Right kidney (tissue), 9 donors: ENCODE measurements at places on chromosomes 7 and 10.
A peak's percentile ranks its signal among the peaks of the same experiment; 100 is the strongest.

- no peak for DNase-seq
Measured at GRCh38 chr7:69374044-69374425, 224.2 kb upstream of the AUTS2 start.

DNA sequence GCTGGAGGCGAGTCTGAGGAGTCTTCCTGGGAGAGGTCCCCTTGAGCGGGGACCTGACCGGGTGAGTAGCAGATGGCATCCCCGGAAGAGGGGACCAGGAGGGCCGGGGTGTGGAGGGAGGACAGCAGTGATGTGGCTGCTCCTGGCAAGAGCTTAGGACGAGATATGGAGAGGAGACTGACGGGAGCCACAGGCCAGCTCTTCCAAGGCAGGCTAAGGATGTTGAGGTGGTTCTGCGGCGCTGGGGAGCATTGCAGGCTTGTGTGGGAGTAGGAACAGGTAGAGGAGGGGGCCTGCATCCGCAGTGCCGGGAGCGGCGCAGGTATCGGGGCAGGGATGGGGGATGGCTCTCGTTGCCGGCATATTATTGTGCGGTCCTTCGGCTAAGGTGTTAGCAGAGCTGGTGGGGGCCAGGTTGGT lies 76.7 kb upstream of the ANLN start:
- no peak for DNase-seq

DNA sequence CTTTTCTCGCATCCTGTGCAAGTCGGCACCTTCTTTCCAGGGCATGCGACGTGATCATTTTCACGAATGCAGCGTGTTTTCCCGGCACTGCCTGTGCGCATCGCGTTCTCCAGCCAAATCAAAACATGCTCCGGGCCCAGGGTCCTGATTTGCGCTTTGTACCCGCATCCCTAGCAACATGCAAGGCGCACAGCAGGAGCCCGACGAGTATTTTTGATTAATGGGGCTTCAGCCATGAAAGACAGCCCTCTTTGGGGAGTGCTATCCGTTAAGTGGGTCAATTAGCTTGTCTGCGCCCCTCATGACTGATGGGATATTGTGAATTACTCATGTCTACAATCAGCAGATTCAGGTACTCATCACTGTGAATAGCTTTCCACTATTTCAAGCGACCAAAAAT lies 243.3 kb upstream of the RNF32 start:
- DNase-seq = no peak

DNA sequence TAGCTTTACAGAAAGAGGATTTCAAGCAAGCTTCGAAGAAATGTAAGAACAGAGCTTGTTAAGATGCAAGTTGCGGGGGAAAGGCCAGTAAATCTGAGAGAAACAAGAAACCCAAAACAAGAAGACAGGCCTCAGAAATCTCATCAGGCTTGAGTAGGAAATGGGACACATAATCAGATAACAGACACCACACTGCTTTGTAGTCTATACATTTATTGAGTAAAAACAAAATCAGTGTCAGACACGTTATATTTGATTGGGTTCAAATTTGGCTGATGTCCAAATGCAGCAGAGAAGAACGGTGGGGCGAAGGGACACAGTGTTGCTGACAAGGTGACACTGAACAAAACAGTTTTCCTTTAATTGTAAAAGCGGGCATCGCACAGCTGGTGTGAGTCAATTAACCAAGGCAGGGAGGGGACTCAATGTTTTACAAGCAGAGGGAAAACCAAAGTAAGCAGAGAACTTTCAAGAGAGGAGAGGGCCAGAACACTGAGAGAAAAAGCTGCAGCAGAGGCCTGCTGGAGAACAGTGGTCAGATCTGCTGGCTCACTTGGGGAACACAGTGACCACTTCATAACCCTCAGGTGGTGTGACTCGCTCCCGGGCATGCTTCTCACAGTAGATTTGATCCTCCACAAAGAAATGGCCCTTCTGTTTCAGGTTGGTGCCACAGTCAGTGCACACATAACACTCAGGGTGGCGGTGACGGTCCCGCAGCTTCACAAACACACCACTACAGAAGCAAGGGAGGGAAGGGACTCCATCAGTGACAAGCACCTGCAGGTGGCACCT lies 43.5 kb downstream of the ACSM6 start:
- no peak for DNase-seq

- no peak for DNase-seq
Measured at GRCh38 chr10:80211786-80212185, 6.4 kb upstream of the ANXA11 start.

GRCh38 chr7:38518541-38518940 lies 112.6 kb downstream of the AMPH start:
- DNase-seq = no peak

DNA sequence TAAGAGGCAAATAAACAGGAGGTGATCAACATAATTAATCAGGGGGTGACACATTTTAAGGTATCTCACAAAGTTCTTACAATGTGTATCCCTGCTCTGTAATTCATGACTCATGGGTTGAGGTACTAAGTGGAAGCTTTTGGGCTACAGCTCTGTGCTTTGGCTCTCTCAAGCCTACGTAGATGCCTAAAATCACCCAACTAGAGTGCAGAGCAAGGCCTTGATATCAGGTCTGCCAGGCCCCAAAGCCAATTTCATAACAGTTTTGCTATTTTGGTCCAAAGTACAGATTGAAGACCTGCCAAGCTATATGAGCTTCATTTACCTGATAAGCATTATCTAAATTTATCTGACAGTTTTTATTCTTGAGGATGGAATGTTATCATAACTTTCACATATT lies 175.3 kb upstream of the BET1 start:
- DNase-seq = no peak

- no peak for DNase-seq
Measured at GRCh38 chr10:35130663-35131062, 4.0 kb downstream of the CREM start.

GRCh38 chr10:101132636-101133473 lies 1.8 kb downstream of the TLX1 start:
- no peak for DNase-seq

DNA sequence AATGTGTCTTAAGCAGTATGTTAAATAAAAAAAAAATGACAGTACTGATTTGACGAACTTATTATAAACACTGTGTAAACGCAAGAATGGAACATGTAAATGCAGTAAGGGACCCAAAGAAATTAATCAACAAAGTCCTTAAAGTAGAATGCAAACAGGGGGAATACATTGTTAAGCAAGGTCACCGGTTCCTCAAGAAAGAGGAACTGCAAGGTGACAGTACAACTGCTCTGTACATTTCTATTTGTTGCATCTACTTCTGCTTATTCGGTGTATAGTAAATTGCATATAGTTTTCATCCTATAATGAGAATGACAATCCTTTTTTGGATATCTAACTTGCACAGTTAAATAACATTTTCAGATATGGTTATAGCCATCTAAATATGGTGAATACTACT lies 387.0 kb upstream of the SEMA3D start:
- no peak for DNase-seq

DNA sequence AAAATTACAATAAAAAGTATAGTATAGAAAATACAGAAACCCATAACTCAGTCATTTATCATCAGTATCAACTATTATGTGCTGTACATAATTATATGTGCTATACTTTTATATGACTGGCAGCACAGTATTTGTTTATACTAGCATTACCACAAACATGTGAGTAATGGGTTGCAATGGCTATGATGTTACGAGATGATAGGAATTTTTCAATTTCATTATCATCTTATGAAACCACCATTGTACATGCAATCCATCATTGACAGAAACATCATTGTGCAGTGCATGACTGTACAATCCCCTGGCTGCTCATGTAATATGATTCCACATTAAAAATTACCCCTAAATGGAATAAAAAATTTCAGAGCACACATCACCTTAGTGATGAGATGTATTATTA lies 55.7 kb upstream of the TMEM229A start:
- DNase-seq = no peak

- DNase-seq = no peak
Measured at GRCh38 chr7:106294334-106294733, 9.6 kb upstream of the NAMPT start.

DNA sequence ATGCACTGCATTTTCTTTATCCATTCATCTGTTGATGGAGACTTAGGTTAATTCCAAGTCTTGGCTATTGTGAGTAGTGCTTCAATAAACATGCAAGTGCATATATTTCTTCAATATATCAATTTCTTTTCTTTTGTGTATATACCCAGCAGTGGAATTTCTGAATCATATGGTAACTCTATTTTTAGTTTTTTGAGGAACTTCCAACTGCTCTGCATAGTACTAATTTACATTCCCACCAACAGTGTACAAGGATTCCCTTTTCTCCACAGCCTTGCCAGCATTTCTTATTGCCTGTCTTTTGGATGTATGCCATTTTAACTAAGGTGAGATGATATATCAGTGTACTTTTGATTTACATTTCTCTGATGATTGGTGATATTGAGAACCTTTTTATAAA lies 145.2 kb downstream of the LYZL1 start:
- DNase-seq = no peak

DNA sequence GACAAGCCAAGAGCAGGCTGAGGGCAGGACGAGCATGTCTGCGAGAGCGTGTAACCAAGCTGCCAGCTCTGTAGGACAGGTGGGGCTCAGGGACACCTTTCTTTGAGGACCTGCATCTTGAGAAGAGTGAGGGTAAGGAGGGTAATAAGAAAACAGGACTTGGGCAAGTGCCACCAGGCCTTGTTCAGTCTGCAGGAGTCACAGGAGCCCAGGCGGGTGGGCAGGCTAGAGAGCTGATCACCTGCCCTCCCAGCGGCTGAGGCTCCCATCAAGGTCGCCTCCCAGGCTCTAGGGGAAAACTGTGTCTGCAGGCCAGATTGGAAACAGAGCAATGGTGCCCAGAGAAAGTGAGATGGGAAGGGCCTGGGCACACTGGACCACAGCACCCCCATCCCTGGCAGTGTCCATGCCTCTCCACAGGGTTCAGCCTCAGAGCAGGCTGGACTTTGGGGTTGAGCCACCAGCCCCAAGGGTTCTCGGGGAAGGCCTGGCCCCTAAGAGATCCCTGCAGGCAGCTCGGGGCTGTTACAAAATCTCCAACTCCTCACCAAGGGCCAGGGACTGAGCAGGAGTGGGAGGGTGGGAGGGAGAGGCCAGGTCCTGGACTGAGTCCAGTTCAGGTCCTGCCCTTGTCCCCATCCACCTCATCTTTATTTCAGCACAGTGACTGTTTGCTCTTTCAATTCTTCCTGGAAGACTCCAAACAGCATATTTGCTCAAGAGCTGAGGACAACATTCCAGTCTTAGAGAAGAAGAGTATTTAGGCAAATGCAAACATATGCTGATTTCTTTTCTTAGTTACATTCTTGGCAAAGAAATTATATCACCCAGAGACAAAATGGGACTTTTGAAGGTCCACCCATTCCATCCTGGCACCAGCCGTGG lies 161.9 kb downstream of the GRID1 start:
- no peak for DNase-seq

- no peak for DNase-seq
Measured at GRCh38 chr10:24873281-24873683, 79.1 kb downstream of the PRTFDC1 start.

DNA sequence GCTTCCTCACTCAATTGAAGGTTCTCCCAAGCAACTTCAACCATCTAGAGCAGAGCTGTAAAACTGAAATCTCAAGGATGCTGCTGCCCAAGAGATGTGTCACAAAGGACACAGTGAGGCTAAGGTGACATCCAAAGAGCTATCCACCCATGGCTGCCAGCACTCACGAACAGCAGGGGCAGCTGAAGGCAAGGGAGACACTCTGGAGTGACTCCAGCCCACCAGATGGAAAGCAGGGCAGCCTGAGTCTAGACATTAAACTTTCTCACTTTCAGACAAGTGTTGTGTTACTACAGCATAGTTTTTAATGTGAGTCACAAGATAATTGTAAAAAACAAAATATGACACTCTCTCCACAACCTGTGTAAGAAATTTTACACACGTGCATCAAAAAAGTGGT lies 113.5 kb downstream of the LARP4B start:
- no peak for DNase-seq

- no peak for DNase-seq
Measured at GRCh38 chr7:121591926-121592325, 195.8 kb upstream of the FAM3C start.

GRCh38 chr7:44905002-44905635 lies 19.8 kb upstream of the PURB start:
- no peak for DNase-seq

DNA sequence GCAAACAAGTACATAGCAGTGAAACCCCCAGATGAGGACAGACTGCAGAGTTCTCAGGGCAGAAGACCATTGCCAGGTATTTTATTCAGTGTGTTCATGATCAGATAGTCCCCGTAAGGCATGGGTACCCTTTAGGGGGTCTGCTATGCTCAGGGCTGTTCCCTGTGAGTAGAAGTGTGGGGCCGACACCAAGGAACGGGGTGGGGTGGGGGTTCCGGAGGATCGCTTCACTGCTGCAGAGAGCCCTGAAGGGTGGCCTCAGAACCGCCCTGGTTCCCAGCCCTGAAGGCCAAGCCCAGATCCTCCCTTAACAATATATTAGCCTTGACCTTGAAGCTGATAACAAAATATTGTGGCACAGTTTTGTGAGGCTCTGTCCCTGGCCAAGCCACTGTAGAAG lies 89.6 kb downstream of the ACTR3B start:
- DNase-seq = no peak

GRCh38 chr7:47638679-47639315 lies 56.9 kb upstream of the TNS3 start:
- no peak for DNase-seq

DNA sequence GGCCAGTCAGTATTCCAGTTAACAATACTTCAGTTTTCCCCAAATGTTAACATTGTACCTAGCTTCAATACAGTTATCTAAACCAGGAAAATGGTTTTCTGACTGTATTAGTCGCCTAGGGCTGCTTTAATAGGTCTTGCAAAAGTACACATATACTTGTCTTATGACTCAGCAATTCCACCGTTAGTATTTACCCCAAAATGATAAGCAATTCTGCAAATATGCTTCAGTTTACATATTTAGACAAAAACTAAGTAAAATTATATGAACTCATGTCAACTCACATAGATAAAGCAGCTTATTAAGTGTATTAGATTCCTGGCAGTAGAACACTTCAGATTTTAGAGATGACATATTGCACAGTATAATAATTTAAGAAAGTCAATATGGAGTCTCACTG lies 363.3 kb downstream of the ARL4A start:
- no peak for DNase-seq

GRCh38 chr7:112080978-112081377 lies 125.2 kb downstream of the DOCK4 start:
- DNase-seq = no peak

DNA sequence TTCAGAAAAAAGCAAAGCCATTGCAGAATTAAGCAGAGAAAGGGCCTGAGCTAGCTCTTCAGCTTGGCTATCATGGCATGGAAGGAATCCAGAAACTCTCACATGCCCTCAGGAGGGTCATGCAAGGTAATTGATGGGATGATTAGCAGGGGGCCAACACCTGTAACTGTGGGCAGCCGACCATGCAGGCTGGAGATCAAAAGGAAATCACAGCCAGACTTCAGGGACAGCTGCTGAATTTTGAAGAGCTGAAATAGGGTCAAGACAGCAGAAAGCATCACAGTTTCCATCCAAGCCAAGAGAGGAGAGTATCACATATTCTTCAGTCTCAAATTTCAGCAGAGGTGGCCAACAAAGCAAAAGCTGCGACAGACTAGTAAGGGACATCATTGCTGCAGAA lies 239.6 kb upstream of the STEAP1 start:
- peak; percentile 2 for DNase-seq

- DNase-seq = no peak
Measured at GRCh38 chr7:135770139-135770710, 21.6 kb upstream of the FAM180A start.
